ENCODE measurements at places on chromosomes 6 and 20.

DNA sequence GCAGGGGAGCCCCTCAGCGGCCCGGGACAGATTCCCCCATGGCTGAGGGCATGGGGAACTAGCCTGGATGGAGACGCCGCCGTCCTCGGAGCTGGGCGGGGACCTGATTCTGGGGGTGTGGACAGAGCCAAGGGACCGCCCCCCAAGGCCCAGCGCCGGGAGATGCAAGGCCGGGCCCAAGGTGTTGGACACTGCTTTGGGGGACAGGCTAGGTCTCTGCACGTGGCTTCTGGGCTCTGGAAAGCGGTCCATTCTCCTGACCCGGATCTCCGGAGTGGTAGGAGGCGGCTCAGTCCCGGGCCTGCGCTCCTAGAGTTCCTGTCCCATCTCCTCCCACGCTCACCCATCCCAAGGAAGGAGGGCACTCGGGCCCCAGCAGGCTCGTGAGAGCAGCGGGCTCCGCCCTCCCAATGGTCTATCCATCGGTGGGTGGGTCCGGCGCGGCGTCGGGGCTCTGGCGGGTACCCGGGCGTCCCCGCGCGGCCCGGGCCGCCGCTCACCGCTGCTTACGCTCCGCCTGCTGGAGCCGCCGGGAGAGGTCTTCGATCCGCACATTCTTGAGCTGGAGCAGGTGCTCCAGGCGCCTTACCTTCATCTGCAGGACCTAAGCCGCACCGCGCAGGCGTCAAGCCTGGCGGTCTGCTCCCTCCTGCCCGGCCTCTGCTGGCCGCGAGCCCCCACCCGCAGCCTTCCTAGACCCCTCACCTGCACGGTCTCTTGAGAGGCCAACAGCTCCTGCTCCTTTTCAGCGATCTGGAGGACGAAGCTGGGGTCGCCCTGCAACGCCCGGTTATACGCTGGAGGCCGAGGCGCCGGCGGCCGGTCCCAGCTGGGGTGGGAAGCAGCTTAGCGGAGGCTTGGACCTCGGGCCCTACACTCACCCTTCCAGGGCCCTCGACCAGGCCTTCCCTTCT, 3.3 kb downstream of the SPEF1 start:
- peak; percentile 56 for DNase-seq

DNA sequence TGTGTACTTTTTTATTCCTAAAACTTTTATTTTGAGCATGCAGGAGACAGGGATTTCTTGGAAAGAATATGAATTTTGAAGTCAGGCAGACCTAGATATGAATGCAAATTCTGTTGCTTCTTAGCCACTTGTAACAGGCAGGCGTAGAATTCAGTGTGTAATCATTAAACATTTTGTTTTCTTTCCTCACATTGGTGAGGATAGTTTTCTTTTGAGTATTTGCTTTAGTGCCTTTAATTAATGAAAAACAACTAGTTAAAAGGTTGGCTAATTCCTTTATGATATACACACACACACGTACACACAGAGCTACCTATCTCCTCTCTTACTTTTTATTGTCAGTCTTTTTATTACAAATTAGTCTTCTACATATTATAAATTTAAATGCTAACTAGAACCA, 342.3 kb downstream of the CDKAL1 start:
- DNase-seq: no peak

DNA sequence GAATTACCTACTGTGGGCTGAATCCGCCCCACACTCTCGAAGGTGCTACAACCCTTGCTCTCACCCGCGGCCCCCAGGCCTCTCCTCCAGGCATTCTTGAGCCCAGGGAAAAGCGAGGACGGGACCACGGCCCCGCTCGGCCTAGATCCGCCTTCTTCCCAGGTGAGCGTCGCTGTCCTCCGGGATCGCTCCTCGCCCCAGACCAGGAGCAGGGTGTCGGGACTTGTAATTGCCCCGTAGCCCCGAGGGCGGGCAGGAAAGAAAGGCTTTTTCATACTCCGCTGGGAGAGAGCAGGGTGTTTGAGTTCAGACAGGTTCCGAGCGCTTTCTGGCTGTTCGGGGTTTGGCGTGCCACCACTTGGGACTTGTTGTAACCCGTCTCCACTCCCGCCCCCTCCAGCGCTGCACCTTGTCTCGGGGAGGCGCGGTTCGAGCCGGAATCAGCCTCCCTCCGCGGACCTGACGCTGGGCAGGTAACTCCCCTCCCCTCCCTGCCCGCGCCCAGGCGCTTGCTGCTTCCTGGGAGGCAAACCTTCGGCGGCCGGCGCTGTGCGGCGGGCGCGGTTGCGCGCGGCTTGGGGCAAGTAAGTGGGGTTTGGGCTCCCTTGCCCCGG, at the start of gene FAM83B:
TSS of gene FAM83B (plus strand) at position 529 of the 614 bp plus-strand sequence. CDS start 23,476 bp downstream, outside the sequence.
- DNase-seq: no peak

GRCh38 chr6:37919417-37920157, 100.1 kb downstream of the ZFAND3 start:
- DNase-seq: peak; percentile 54

- no peak for DNase-seq
Observed at GRCh38 chr20:3130051-3130600, 29.5 kb downstream of the FASTKD5 start.

- DNase-seq: no peak
Observed at GRCh38 chr6:159499034-159499433, 194.0 kb downstream of the SOD2 start.

DNA sequence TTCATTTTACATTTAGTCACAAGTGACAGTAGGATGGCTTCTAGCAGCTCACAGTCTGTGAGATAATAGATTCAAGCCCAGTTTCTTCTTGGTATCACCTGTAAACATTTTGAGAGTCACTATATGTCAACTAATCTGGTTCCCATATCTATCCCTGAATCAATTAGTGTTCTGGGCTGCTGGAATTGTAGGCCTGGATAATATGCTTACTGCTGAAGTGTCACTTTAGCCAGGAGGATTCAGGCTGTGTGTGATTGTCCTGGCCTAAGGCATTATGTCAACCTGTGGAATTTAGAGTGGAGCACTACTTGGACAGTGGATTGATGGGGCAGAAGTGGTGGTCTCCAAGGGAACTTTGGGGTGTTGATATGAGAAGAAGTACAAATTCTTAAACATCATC, 1071.8 kb upstream of the CITED2 start:
- DNase-seq: no peak

- DNase-seq: no peak
Observed at GRCh38 chr6:6865611-6866010, 242.2 kb upstream of the RREB1 start.

DNA sequence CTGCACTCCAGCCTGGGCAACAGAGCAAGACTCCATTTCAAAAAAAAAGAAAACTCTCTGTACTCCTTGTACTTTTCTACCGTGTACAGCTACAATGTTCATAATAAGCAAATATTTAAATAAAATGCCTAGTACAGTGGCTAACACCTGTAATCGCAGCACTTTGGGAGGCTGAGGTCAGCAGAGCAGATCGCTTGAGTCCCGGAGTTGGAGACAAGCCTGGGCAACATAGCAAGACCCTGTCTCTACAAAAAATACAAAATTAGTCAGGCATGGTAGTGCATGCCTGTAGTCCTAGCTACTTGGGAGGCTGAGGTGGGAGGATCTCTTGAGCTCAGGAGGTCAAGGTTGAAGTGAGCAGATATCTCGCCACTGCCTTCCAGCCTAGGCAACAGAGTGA, 5.7 kb downstream of the NAPB start:
- no peak for DNase-seq

DNA sequence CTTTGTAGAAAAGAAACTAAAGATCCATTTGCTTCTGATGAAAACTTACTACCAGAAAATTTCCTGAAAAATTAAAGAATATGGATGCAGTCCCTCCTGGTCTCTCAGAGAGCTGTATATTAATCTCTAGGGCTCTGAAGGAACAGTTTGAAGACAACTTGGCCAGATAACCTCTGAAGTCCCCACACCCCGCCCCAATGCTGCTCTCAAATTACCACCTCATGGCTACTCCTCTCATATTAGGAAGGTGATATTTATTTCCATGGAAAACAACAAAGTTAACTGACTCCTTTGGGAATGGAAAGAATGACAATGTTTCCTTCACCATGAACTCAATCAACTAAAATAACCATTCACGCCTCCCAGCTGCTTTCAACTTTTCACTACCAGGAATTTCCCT, 408.4 kb upstream of the FLRT3 start:
- no peak for DNase-seq

GRCh38 chr6:11847515-11848345, 69.1 kb upstream of the ADTRP start:
- DNase-seq: no peak

DNA sequence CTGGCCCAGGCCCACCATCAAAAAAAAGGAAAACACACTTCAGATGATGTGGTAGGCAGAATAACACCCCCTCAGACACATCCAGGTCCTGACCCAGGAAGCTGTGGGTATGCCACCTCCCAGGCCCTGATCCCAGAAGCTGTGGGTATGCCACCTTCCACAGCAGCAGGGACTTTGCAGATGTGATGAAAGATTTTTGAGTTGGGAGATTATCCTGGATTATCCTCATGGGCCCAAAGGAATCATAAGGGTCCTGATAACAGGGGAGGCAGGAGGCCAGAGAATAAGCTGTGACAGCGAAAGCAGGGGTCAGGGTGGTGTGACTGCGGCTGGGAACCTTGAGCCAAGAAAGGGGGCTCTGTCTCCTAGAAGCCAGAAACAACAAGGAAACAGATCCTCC, 55.0 kb downstream of the BMP7 start:
- no peak for DNase-seq

- DNase-seq: no peak
Observed at GRCh38 chr20:4838526-4838925, 116.8 kb downstream of the PRND start.

- DNase-seq: no peak
Observed at GRCh38 chr20:37390891-37391525, 45.1 kb downstream of the SRC start.
